ENCODE measurements at places on chromosomes 3 and 15.

- no peak for DNase-seq
Observed at GRCh38 chr15:67248011-67248505, 6.4 kb downstream of the AAGAB start.

- no peak for DNase-seq
Observed at GRCh38 chr15:63905558-63906265, 72.0 kb upstream of the HERC1 start.

DNA sequence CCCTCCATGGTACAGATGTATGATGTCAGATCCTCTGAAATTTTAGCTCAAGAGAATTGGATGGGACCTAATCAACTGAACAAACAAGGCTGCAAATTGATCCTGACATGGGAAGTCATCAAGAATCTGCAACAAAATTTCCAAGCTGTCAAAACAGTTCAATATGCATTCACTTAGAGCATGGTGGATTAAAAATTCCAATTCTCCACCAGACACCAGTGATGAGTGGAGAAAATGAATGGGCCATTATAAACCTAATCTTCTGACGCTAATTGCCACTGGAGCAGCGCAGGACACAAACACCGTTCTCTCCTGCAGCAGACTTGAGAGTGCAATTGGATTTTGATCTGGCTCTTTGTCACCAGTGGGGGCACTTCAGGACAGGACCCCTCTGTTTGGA, 94.2 kb downstream of the MINAR1 start:
- no peak for DNase-seq

DNA sequence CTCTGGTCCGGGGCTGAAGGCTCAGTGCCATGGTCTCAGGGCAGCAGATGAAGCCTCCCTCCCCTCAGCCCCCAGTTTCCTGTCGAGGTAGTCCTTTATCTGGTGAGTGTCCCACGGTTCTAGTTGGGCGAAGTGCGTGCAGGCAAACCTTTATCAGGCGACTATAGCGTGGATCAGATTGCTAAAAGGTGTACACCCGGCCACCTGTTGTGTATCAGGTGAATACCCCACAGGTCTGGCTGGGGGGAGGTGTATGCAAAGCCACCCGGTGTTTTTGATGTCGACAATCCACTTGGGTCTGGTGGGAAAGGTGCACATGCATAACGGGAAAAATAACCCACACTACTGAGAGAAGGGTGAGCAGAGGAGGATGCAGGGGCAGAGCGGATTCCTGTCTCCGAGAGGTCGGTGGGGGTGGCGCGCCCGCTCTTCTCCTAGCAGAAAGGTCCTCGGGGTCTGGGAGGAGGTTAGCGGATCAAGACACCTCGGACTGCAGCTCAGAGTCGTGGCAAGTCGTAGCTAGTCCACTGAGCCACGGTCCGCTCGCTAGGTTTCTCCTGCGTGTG, 507 bp downstream of the SLC12A6 start:
- peak; percentile 3 for DNase-seq

GRCh38 chr15:50135031-50135551, 16.1 kb upstream of the ATP8B4 start:
- no peak for DNase-seq

- no peak for DNase-seq
Observed at GRCh38 chr15:101019366-101019896, 100.3 kb downstream of the LRRK1 start.

GRCh38 chr3:48656061-48656840, 6.4 kb downstream of the CELSR3 start:
- no peak for DNase-seq
